ENCODE measurements at places on chromosomes 4 and X. TPM values are rescaled to one million over a fixed set of nuclear protein-coding genes. Genes with fewer than 3 reads are reported as not detected.

DNA sequence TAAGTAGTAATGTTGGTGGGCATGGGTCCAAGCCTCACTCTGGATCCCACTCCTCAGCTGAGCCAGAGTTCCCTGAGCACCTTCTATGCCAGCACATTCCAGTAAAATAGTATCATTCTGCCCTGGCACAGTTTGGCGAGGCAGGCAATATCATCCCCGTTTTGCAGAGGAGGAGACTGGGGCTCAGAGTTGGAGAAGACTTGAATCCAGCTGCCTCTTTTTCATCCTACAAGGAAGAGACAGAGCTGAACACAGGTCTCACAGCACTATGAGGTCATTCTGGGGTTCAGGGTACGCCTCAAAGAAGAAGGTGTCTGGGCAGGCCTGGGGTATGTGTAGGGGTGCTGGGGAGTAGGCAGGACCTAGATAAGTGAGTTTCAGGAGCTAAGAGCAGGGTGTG is 103.9 kb upstream of the STX18 start:
- no peak for DNase-seq

GRCh38 chr4:164536814-164537213 is 217.1 kb upstream of the SMIM31 start:
- DNase-seq, result no peak

DNA sequence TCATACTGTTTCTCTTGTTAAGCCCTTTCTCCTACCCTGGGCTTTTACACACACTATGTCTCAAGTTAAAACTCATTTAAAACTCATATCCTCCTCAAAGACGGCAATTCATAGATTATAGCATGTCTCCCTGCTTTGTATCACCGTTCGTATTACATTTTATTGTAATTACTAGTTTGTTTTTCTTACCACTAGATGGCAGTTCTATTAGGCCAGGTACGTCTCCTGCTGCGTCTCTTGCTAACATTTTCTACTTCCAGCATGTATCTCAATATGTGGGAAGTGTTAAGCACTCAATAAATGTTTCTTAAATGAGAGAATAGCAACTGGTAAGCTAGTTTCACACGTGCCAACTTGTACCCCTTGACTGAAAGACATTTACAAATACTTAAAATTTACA is 450.3 kb upstream of the PCDH7 start:
- DNase-seq, result no peak

GRCh38 chrX:23364416-23364815 is 29.8 kb downstream of the PTCHD1 start:
- DNase-seq, result no peak

GRCh38 chrX:31633349-31633748 is 561.5 kb upstream of the FTHL17 start:
- no peak for DNase-seq

GRCh38 chr4:158166701-158167100 is 6.1 kb downstream of the GASK1B start:
- DNase-seq, result no peak

- DNase-seq, result no peak
Measured at GRCh38 chr4:7403001-7403400, 31.7 kb downstream of the PSAPL1 start.

GRCh38 chrX:53262918-53263394 is 18.4 kb downstream of the IQSEC2 start:
- no peak for DNase-seq

GRCh38 chrX:134990801-134991481 is at the start of gene SMIM10:
SMIM10 (plus strand) TSS chrX:134990991; CDS start chrX:134991096, 105 bp downstream.
- peak; percentile 94 for DNase-seq

Gene DACH2
- 0.29 TPM for total RNA-seq

Gene MMRN1
- total RNA-seq, result 5.8 TPM

Gene SPACA5
- not detected for total RNA-seq

Gene ADH1C
- total RNA-seq, result 1.2 TPM

Gene HSPA4L
- total RNA-seq, result 12.4 TPM

Gene HAND2
- total RNA-seq, result 131 TPM

Data from right cardiac atrium (tissue), 5 donors.